Fibroblast of skin of right biceps (primary cell): ENCODE measurements at places on chromosomes 2 and 18.

DNA sequence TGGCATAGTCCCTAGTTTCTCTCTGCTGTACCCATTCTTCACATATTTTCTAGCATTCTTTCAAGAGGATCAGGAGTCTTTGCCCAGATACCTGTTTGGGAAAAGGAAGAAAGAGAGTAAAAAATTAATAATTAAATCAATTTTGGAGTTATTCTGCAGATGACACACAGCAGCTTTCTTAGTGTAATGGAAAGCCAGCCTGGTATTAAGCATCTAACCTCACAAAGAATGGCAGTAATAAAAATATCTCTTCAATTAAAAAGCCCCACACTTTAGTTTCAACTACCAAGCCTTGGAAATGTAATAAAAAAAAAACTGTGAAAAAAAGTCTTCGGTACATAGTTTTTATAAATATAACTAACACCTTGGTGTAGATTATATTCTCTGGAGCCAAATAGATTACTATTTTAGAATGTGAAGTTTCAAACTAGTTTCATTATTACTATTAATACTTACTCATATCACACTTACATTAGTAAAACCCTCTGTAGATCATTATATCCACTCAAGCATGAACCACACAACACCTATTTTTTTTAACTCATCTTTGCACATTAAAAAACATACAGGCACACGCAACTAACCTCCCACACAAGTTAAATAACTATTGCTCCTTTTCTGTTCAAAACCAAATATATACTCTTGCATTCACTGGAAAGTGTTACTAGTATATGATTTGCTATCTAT, 90.9 kb downstream of the GPD2 start:
- DNase-seq: no peak

DNA sequence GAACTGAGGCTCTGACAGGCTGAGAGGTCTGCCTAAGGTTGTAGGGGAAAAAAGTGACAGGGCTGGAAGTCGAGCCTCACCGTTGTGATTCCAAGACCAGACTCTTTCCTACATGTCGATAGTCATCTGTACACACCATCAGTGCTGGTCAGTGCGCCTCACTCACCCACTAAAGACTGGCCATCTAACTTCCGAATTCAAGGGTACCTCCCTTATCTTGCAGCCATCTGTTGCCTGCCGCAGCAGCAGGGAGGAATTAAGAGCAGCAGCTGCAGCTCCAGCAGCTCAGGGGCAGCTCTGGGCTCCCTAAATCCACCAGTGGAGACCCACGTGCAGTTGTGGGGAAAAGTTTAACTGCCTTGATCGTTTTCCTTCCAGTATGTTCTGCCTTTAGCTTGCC, 32.6 kb upstream of the GPR39 start:
- no peak for DNase-seq

- no peak for DNase-seq
These were observed 51.9 kb downstream of the ANKMY1 start for GRCh38 chr2:240505910-240506309.

DNA sequence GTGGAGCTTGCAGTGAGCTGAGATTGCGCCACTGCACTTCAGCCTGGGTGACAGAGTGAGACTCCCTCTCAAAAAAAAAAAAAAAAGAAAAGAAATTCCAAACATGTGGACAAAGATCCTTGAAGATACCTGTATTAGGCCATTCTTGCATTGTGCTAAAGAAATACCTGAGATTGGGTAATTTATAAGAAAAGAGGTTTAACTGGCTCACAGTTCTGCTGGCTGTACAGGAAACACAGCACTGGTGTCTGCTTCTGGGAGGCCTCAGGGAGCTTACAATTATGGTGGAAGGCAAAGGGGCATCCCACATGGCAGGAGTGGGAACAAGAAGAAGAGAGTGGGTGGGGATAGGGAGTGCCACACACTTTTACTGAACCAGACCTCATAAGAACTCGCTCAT, 140.1 kb downstream of the SS18 start:
- DNase-seq: no peak

DNA sequence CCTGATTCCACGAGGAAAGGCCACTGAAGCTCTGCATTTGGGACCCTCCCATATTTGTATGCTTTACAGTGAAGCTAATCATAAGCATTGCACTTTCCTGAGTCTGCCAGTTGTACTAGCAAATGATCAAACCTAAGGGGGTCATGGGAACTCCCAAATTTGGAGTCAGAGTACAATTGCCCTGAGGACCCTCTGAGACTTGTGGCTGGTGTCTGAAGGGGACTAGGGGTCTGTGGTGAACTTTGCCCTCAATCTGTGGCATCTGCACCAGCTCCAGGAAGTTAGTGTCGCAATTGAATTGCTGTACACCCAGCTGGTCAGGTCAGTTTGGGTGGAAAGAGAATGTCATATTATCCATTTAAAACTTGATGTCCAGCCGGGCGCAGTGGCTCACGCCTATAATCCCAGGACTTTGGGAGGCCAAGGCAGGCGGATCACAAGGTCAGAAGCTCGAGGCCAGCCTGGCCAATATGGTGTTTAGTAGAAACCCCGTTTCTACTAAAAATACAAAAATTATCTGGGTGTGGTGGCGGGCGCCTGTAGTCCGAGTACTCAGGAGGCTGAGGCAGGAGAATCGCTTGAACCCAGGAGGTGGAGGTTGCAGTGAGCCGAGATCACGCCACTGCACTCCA, 18.1 kb downstream of the SOWAHC start:
- DNase-seq: no peak
